ENCODE measurements at places on chromosomes 2 and 18.

DNA sequence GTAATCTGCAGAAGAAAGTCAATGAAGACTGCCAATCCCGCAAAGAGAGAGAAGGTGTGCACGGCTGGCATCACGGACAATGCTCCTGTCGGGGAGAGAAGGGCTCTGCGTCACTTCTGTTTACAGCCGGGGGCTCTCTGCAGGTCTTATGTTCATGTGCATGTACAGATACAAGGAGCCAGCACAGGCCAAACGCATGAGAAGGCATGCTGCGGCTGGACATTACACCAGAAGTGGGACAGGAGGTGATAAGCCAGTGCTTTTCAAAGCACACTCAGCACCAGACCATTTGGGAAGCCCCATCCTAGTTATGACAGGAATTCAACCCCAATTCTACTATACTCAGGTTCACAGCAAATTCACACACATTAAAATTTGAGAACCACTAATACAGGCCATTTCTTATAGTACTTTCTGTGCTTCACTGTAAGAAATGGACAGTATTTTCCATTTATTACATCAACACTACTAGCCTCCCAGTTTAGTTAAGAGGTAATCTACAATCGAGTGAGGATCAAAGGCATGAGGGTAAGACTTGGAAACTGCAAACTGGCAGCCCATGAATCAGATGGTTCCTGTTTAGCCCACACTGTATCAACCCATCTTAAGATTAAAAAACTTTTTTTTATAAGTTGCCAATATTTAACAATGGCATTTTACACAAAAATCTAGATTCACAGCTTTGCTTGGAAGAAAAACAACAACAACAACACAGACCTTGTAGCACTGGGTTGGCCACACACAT, 38.2 kb downstream of the RMC1 start:
- DNase-seq, result no peak

DNA sequence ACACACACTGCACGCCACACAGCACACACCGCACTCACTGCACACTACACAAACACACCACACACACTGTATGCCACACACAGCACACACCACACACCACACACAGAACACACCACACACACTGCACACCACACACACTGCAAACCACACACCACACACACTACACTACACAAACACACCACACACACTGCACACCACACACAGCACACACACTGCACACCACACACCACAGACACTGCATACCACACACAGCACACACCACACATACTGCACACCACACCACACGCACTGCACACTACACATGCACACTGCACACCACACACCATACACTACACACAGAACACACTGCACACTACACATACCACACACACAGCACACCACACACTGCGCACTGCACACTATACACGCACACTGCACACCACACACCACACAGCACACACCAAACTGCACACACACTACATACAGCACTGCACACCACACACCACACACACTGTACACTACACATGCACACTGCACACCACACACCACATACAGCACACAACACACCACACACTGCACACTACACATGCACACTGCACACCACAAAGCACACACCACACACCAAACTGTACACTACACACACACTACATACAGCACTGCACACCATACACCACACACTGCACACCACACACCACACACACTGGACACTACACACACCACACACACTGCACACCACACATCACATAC, 59.6 kb downstream of the ASB1 start:
- no peak for DNase-seq

DNA sequence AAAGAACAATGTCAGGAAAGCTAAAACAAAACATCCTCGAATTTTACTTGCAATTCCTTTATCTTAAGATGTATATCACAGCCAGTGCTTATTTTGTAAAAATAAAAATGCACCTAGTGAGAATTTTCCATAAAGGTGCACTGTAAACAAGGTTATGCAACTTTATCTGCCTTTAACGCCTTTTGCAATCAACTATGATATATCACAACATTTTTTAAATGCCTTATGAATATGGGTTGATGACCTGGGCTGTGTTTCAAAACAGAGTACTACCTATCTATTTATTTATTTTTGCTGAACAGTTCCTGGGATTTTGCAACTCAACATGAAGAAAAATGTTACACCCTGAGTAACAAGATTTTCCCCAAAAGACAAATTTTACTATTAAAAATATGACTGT, 869.8 kb downstream of the CPS1 start:
- no peak for DNase-seq

DNA sequence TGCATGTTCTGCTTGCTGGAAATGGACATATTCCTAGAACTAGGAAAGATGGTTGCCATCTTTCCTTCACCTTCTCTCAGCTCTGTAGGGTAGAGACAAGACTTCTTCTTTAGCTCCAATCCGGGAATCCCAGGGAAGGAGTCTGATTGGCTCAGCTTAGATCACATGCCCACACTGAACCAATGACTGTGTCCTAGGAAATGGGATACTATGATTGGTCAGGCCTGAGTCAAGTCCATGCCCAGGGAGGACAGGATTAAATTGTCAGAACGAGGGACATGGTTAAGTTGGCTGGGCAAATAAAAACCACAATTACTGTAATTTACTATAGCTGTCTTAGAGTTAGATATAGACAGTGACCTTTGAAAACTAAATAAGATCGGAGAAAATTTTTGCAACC, 31.4 kb downstream of the SEMA4F start:
- no peak for DNase-seq

DNA sequence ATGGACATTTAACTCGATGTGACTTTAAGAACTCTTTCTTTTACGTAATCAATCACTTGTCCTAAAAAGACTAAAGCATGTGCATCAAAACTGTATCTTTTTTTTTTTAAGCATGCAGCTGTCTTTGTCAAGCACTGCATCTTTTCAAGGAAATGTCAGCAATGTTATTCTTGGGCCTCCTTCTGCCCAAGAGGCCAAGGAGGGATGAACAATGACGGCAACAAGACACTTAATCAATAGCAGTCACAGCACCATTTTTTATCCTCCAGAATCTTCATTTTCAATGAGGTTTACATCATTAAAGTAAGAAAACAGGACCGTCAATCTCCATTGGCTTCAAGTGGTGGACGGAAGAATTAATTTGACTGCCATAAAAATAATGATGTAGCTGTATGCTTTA, 253.8 kb downstream of the AFF3 start:
- no peak for DNase-seq

GRCh38 chr2:206230060-206230762, 44.3 kb upstream of the ZDBF2 start:
- DNase-seq, result no peak

DNA sequence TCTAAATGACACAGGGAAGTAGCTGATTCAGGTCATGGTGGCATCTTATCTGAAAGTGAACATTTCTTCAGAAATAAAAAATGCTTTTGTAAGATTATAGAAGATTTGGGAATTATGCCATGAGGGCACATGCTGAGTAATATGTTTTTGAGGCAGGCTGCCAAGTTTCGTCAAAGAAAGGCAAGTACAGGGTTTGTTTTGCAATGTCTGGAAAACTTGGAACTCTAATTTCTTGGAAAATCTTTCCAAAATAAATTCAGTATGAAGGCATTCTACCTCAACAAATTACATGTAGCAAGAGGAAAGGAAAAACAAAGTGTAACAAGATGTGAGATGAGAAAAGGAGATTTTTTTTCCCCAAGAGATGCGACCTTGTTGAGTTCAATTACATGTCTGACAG, 167.7 kb downstream of the PLCL1 start:
- DNase-seq, result no peak

Measured in MV-4-11 (cell line).